Fibroblast of lung (primary cell): ENCODE measurements at places on chromosomes 5 and 9. TPM values are rescaled to one million over a fixed set of nuclear protein-coding genes. Genes with fewer than 3 reads are reported as not detected.

Gene CYLC2
- total RNA-seq, result not detected in 2 replicates

Gene ADAMTSL2
- total RNA-seq, result under 0.01 TPM in 2 replicates

Gene RPL35
- total RNA-seq, result 1,957 and 2,451 TPM in 2 replicates

Gene SPINK13
- not detected in 2 replicates for total RNA-seq

Gene WDR36
- 55.8 and 56.8 TPM in 2 replicates for total RNA-seq

Gene SH3GL2
- total RNA-seq, result under 0.01 and 0.17 TPM in 2 replicates

Gene ROPN1L
- 0.17 and 0.26 TPM in 2 replicates for total RNA-seq

Gene PCDHA9
- 0.26 and 0.33 TPM in 2 replicates for total RNA-seq

Gene PCDHB9
- 0.26 and 0.99 TPM in 2 replicates for total RNA-seq

Gene FAM221B
- not detected in 2 replicates for total RNA-seq

Gene ANKDD1B
- 0.51 and 0.66 TPM in 2 replicates for total RNA-seq

Gene LHFPL2
- 38.8 and 51.4 TPM in 2 replicates for total RNA-seq

Gene GABRA6
- total RNA-seq, result not detected in 2 replicates

Gene TMC1
- 0.33 TPM in 1 of 2 replicates, not detected in the other for total RNA-seq

Gene HSPB3
- total RNA-seq, result 0.77 and 21.1 TPM in 2 replicates

Gene TMEM174
- total RNA-seq, result not detected in 2 replicates

Gene GLRA1
- total RNA-seq, result not detected in 2 replicates

Gene IFNA17
- total RNA-seq, result not detected in 2 replicates

Gene ORM2
- total RNA-seq, result not detected in 2 replicates

Gene LTC4S
- 0.83 and 4.1 TPM in 2 replicates for total RNA-seq

Gene SPINK1
- not detected in 2 replicates for total RNA-seq

Gene NFIL3
- total RNA-seq, result 62.3 and 70.1 TPM in 2 replicates

Gene SLC44A1
- 36.2 and 54.2 TPM in 2 replicates for total RNA-seq

Gene PCDHB6
- 0.26 and 0.33 TPM in 2 replicates for total RNA-seq

Gene KIF24
- 0.51 and 1.2 TPM in 2 replicates for total RNA-seq

Gene CAMK2A
- total RNA-seq, result 0.77 and 2.1 TPM in 2 replicates

Gene GABBR2
- total RNA-seq, result under 0.01 and 0.33 TPM in 2 replicates

Gene TXNDC8
- not detected in 2 replicates for total RNA-seq

Gene TTF1
- total RNA-seq, result 6.9 and 8.2 TPM in 2 replicates

Gene ASPN
- 10.4 and 10.5 TPM in 2 replicates for total RNA-seq
